ENCODE measurements at places on chromosomes 1 and 21.

DNA sequence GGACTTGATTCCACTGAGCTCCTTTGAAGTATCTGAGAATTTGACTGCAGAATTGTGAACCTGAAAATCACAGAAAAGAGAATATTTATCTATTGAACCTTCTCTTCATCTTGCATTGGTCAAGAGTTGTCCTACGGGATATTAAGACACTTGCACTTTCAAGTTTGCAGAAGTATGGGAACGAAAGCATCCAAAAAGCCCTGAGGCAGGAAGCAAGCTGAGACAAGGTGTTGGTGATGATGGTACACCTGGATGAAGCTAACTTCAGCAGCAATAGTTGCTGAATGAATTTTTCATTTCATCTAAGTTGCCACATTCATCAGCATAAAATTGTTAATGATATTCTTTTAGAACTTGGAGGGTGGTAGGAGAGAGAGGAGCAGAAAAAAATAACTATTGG is 686.6 kb upstream of the ADAMTS5 start:
- DNase-seq: no peak

DNA sequence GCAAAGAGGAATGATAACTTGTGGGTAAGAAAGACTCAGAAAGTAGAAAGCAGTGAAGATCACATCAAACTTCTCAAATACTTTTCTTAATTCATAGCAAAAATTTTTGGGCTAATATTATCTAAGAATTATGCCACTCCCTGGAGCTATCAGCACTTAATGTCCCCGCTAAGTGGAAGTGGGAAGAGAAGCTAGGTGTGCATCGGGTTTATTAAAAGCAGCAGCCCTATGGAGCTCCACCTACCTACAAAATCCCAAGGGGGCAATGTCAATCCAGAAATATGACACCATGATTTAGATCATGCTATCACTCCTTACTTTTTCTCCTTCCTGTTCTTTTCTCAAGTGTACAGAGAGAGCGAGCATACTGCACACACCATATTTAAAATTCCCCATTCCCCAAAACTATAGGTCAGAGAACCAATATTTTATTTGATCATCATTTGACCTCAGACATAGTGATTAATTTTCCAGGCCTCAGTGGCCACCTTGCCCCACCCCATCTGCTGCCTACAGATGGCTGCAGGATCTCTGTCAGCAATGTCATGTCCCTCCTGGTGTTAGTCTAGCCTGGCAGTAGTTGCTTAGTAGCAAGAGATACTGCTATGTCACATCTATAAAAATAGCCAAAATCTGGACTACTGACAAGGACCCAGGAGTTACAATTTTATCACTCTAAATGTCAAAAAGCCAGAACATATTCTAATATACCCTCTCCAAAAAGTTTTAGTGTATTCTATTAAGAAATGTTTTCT is 66.6 kb downstream of the MAP3K21 start:
- no peak for DNase-seq

- no peak for DNase-seq
These were observed 38.3 kb upstream of the KCNE1 start for GRCh38 chr21:34550182-34550799.

GRCh38 chr1:12541274-12542137 is 76.5 kb downstream of the DHRS3 start:
- no peak for DNase-seq

DNA sequence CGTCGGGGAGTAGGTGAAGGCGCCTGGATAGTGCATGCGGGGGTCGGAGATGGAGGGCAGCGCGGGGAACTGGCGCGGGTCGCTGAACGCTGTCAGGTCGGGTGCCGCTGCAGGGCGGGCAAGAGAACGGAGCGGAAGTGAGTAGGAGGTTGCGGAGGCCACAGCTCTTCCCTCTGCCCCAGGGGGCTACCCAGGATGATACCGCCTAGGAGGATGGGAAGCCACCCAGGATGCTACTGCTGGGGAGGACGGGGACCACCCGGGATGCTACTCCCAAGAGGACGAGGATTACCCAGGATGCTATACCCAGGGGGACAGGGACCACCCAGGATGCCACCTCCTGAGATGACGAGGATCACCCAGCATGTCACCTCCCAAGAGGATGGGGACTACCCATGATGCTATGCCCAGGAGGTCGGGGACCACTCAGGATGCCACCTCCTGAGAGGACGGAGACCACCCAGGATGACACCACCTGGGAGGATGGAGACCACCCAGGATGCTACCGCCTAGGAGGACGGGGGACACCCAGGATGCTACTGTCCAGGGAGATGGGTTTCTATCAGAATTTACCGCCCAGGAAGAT is 123.8 kb downstream of the CLIC6 start:
- DNase-seq: no peak

DNA sequence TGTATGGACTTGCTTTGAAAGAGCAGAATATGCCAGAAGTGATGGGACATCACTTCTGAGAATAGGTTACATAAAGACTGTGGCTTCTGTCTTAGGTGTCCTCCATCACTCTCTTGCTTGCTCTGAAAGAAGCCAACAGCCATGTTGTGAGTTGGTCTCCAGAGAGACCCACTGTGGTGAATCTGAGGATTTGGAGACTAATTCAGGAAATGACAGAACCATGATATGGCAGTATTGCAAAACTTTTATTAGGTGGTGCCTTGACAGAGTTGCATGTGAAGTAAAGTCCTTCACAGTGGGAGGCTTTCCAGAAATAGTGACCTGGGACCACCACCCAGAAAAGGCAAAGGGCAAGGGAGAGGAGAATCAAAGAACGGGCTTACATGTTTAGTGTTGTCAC is 628.6 kb downstream of the KCNT2 start:
- no peak for DNase-seq
